Stimulated activated CD8-positive, alpha-beta memory T cell treated with anti-CD3 and anti-CD28 coated beads, Interleukin-4, amount 100 ng/mL, for 1 hour (primary cell): ENCODE measurements at places on chromosomes 2 and 18.

DNA sequence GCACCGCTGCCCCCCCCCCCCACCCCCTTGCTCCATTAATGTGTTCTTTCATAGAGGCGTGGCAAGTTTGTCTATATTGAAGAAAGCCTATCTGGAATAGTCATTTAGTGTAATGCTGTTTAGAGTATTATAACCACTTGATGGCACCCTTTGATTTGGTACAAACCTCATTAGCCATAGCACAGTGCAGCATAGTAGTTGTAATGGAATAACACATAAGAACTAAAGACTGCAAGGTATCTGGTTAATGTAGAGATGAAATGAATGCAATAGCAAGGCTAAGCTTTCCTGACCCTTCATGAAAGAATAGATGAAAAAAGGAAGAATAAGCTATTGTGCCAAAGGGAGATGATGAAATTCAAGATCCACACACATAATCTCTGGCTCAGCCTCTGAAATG, 81.9 kb downstream of the EHBP1 start:
- no peak for DNase-seq

DNA sequence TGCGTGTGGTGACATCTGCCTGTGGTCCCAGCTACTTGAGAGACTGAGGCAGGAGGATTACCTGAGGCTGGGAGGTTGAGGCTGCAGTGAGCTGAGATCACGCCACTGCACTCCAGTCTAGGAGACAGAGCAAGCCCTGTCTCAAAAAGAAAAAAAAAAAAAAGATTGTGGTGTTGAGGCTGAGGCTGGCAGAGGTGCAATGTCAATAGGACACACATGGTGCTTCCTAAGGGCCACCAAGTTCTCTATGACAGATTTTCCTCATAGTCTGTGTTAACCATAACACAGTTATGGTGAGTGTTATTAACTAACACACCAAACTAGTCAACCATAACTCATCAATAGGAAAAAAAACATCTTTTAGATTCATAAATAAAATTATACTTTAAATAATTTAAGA, 494.4 kb downstream of the TMX3 start:
- no peak for DNase-seq

DNA sequence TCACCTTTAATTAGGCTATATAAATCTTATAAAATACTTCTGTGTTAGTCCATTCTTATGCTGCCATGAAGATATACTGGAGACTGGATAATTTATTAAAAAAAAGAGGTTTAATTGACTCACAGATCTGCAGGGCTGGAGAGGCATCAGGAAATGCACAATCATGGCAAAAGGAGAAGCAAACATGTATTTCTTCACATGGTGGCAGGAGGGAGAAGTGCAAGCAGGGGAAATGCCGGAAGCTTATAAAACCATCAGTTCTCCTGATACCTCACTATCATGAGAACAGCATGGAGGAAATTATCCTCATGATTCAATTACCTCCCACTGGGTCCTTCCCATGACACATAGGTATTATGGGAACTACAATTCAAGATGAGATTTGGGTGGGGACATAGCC, 504.4 kb downstream of the RIT2 start:
- no peak for DNase-seq

- DNase-seq = no peak
These were observed 15.4 kb upstream of the GLI2 start for GRCh38 chr2:120720231-120720630.

GRCh38 chr2:79860228-79861058, 347.6 kb downstream of the CTNNA2 start:
- DNase-seq = no peak

GRCh38 chr2:47264143-47264542, 109.0 kb upstream of the STPG4 start:
- DNase-seq = no peak

- DNase-seq = no peak
These were observed 154.9 kb downstream of the SATB2 start for GRCh38 chr2:199302851-199303250.

DNA sequence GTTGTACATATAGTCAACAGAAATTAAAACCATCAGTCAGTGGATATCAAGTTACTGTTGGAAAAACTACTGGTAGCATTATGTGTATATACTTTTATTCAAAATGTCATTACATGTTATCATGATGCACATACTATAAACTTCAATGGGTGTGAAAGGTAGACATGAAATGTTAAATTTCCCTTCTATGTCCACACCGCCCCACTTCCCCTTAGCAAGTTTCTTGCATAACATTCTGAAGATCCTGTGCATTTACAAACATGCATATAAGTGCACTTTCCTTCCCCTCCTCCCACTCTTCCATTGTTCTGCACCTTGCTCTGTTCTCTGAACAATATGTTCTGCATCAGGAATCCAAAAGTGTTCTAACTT, 16.6 kb upstream of the HK2 start:
- DNase-seq = no peak

- DNase-seq = no peak
These were observed 21.6 kb downstream of the MAP4K4 start for GRCh38 chr2:101718993-101719571.

GRCh38 chr2:175935289-175936181, 66.5 kb downstream of the LNPK start:
- DNase-seq = no peak

DNA sequence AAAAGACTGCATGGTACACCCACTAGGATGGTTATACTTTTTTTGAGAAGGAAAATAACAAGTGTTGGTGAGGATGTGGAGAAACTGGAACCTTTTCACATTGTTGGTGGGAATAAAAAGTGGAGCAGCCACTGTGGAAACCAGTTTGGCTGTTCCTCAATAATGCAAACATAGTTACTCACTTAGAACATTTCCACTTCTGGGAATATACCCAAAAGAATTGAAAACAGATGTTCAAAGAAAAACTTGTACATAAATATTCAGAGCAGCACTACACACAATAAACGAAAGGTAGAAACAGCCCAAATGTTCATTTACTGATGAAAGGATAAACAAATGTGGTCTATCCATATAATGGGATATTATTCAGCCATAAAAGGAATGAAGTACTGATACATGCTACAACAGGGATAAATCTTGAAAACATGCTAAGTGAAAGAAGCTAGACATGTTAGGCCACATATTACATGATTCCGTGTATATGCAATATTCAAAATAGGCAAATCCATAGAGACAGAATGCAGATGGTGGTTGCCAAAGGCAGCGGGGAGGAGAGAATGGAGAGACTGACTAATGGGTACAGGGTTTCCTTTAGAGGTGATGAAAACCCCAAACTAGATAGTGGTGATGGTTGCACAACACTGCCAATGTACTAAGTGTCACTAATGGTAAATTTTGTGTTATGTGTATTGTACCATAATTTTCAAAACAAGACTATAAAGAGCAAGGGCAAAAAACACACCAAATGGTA, 20.9 kb upstream of the LMAN1 start:
- no peak for DNase-seq

DNA sequence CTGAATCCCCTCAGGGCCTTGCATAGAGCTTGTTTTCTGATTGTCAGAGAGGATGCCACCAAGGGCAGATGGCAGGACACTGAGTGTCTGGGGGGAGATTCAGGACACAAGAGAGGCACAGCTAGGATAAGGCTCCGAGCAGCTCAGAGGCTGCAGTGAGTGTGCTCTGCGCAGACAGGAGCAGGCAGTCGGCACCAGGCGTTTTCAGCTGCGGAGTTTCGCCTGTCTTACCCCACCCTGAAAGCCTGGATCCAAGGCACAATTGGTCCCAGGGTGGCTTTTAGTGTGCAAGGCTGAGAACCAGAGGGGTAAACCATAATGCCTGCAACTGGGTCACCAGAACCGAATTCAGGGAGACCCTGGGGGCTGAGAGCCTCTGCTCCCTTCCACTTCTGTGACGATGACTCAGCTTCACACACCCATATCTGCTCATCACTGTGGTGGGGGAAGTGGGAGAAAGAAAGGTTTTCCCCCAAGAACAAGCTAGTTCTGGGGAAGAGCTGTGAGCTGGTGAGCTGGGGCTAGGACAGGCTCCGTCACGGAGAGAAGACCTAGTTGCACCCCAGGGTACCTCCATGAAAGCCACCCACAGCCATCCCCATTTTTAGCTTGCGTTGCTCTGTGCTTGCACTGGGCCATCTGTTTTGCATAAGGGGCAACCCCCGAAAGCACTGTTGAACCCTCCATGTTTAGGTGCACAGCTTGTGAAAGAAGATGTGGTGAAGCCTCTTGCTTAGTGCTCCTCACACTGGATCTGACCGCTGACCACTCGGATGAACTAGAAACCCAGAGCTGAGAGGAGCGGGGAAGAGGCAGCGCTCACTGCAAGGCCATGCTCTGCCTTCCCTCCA, 173.7 kb downstream of the CELF4 start:
- DNase-seq = no peak

- no peak for DNase-seq
These were observed 85.6 kb downstream of the SS18 start for GRCh38 chr18:26004832-26005231.

DNA sequence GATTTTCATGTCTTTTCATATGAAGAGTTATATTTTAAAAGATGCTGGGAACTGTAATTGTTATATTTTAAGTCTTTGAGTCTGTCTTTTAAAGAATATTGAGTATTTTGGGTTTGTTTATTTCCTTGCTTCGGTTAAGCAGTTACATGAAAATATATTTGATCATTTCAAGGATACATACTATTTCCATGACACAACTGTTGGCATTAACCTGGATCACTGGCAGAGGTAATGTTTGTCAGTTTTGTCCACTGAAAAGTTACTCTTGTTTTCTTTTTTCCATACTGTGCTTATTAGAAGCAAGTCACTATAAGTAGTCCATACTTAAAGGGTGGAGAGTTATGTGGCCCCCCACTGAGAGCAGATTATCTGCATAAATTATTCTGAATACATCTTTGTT, 1142.0 kb upstream of the TMEFF2 start:
- no peak for DNase-seq

DNA sequence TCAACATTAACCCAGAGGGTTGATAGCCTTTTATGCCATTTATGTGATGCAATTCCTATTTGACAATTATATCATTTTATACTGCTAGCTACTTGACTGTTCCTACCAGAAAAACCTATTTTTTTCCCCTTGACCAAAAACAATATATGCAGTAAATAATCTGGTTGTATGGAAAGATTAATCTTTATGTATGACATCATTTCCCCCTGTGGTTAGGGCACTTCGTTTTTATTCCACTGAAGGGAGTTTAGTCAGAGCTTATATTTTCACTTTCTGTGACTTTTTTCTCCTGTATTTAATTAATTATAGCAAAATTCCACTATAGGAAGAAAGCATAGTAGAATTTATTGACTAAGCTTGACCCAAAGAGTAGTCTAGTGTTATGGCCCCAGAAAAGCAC, 107.6 kb downstream of the HAUS1 start:
- DNase-seq = no peak

GRCh38 chr2:10229462-10230099, 73.1 kb upstream of the HPCAL1 start:
- DNase-seq = no peak

- no peak for DNase-seq
These were observed 1.1 kb downstream of the PUM2 start for GRCh38 chr2:20349513-20349921.

DNA sequence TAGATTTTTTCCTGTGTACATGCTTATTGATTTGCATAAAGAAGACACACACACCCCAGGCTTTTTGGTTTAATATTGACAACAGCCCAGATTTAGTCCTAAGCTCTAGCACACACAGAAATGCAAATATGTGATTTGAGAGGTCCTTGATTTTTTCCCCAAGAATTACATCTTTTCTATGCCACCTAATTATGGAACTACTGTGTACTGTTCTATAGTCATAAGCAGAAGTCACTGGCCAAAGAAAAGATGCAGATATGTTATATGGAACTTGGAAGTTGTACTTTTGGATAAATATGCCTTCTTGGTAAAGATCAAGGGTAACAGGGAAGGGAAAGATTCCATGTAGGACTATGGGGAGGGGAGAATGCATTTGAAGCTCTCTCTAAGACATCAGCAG, 105.6 kb downstream of the SETBP1 start:
- DNase-seq = no peak

DNA sequence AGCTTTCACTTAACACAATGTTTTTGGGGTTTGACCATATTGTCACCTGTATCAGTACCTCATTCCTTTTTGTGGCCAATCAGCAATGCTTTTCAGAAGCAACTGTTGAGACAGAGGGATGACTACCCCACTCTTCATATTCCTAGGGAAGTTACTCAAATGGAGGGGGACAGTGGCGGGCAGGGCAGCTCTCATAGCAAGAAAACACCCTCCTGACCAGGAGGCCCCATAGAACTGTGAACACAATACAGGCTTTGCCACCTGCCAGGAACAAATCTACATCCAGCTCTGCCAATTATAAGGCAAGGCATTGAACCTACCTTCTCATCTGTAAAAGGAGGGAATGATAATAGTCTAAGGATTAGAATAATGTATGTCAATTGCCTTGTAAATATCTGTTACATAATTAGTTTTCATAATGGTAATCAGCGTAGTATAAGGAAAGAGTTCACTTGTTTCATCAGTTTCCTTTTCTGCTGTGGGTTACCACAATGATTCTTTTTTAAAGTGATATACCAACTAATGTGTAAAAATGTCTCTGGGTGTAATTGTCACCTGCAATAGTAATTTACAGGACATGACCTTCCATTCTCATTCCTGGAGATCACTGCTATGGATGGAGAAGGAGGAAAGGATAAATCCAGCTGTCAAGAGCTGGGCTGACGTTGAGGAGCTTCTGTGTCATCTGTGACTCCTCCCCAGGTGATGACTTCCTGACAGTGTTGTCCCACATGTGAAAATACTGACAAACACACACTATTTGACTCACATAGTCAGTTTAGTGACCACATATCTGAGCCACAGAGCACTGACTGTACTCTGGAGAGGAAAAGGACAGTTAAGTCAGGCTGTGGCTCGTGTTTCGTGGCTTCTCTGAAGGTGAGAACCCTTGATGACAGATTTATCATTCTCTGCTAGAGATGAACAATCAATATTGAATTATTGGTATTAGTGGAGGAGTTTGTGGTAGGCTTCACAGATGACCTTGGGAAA, 13.5 kb downstream of the ALPK2 start:
- peak; percentile 8 for DNase-seq

GRCh38 chr2:39805936-39806608, 27.0 kb upstream of the THUMPD2 start:
- DNase-seq = no peak

DNA sequence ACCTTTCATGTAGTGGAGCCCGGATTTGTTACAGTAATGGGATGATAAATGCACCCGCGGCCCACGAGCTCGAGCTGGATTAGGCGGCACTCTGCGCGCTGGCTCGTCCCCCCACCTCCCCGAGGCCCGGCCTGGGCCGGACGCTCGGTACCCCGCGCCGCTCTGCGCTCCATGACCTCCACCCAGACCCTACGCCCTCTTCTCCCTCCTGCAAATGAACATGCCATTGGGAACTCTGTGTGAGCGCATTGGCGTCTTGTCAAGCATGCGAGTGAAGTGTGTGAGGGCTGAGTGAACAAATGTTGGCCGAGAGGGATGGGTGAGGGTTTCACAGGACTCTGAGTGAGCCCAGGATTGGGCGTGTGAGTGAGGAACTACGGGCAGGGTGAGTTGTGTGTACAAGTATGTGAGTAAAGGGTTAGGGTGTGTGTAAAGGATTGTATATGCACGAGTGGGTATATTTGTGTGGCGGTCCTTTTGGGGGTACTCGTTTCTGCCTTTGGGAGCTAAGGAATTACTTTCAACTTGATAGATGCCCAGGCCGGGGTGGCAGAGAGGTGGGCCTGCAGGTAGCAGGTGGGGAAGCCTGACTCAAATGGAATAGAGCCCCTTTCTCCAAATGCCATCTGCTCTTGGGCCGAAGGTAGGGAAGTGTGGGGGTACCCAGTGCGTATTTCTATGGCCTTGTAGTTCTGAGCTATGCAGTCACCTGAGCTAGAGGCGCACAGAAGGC, 2.9 kb upstream of the EN1 start:
- no peak for DNase-seq

GRCh38 chr2:15749460-15750432, 158.1 kb downstream of the DDX1 start:
- no peak for DNase-seq

GRCh38 chr2:33425586-33426031, 50.8 kb upstream of the RASGRP3 start:
- DNase-seq = no peak
